ENCODE measurements at places on chromosomes 1 and 21. TPM values are rescaled to one million over a fixed set of nuclear protein-coding genes. Genes with fewer than 3 reads are reported as not detected.
A peak's percentile ranks its signal among the peaks of the same experiment; 100 is the strongest.

GRCh38 chr1:28136922-28137613 is 39.4 kb downstream of the PTAFR start:
- no peaks in the 10 kb centered on the region for H3K36me3 ChIP-seq
- H3K4me1 ChIP-seq: peaks cover 18% of the 10 kb centered on the region
- no peak overlapping the region for H3K27ac ChIP-seq
- no peaks in the 10 kb centered on the region for H3K27me3 ChIP-seq

- no peak for DNase-seq
- H3K4me1 ChIP-seq: no peaks in the 10 kb centered on the region
- H3K27ac ChIP-seq: no peak overlapping the region
- no peaks in the 10 kb centered on the region for H3K36me3 ChIP-seq
Observed at GRCh38 chr1:29459620-29459945, 223.3 kb downstream of the PTPRU start.

GRCh38 chr1:177983482-177984135 is 13.8 kb upstream of the SEC16B start:
- H3K27ac ChIP-seq: no peak overlapping the region
- H3K36me3 ChIP-seq: no peaks in the 10 kb centered on the region
- no peaks in the 10 kb centered on the region for H3K4me1 ChIP-seq
- no peaks in the 10 kb centered on the region for H3K27me3 ChIP-seq

DNA sequence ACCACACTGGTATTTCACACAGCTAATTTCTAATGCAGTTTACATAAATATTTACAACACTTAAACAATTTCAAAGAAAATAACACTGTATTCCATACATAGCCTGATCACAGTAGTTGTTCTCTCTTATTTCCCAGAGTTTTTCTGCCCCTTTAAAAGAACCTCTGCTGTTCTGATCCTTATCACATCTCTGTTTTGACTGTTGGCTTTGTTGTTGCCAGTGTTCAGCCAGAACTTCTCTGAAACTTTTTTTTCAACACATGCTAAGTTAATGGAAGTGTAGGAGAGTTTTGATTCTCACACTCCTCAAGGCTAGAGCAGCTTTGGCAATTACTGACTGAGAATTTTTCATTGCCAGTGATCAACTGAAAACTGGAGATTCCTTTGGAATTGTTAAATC is 11.1 kb downstream of the SELE start:
- no peak overlapping the region for H3K27ac ChIP-seq
- no peaks in the 10 kb centered on the region for H3K36me3 ChIP-seq
- no peak overlapping the region for H3K4me3 ChIP-seq
- no peak for DNase-seq
- H3K27me3 ChIP-seq: peaks cover 14% of the 10 kb centered on the region
- no peaks in the 10 kb centered on the region for H3K4me1 ChIP-seq

GRCh38 chr1:99849413-99849743 is 783 bp upstream of the AGL start:
- peak; percentile 31 for DNase-seq

- DNase-seq: no peak
- H3K4me1 ChIP-seq: peaks cover 31% of the 10 kb centered on the region
- peak overlapping the region; percentile 99 for H3K4me3 ChIP-seq
- H3K27ac ChIP-seq: peak overlapping the region; percentile 96
Observed at GRCh38 chr1:154404511-154404931, 622 bp upstream of the IL6R start.

DNA sequence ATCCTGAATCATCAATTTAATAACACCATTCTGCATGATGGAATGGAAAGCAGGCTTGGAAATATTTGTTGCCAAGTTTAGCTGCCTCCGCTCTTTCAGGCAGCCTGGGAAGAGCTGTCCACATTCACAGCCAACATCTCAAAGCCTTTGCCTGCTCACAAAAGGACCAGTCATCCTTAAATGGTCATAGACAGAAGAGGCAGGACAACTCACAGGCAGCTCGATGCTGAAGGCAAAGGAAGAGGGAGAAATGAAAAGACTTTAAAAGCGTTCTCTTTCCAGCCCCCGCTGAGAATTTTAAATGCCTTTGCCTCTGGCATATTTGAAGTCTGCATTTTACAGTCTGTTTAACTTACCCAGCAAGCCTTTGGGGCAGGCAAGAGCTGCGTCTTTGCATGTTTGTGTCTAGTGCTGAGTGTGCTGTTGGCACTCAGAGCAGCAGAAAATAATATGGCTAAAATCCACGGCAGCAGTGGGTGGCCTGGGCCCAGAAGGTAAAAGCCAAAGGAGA is 68.9 kb downstream of the NMNAT2 start:
- DNase-seq: no peak
- H3K4me1 ChIP-seq: no peaks in the 10 kb centered on the region
- no peak overlapping the region for H3K4me3 ChIP-seq
- H3K27me3 ChIP-seq: peaks cover 19% of the 10 kb centered on the region

- peaks cover 25% of the 10 kb centered on the region for H3K36me3 ChIP-seq
- H3K4me1 ChIP-seq: peaks cover 8% of the 10 kb centered on the region
- no peaks in the 10 kb centered on the region for H3K27me3 ChIP-seq
- no peak overlapping the region for H3K4me3 ChIP-seq
Observed at GRCh38 chr1:13770743-13771142, 70.8 kb downstream of the PRDM2 start.

DNA sequence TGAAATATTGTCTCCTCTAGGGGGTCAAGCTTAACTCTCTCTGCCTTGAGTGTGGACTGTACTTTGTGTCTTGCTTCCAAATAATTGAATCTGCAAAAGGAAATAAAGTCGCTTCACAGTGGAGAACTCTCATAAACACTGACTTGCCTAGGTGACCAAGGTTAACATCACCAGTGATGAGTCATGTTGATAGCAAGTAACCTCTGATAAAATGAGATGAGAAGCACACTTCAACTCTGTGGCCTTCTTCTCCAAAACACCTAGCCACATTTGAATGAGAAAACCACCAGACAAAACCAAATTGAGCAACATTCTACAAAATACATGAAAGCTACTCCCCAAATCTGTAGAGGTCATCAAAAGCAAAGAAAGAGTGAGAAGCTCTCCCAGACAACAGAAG is 37.6 kb downstream of the PDE4B start:
- no peaks in the 10 kb centered on the region for H3K36me3 ChIP-seq
- H3K4me3 ChIP-seq: no peak overlapping the region
- no peak overlapping the region for H3K27ac ChIP-seq
- no peaks in the 10 kb centered on the region for H3K4me1 ChIP-seq
- peaks cover 65% of the 10 kb centered on the region for H3K27me3 ChIP-seq
- no peak for DNase-seq

DNA sequence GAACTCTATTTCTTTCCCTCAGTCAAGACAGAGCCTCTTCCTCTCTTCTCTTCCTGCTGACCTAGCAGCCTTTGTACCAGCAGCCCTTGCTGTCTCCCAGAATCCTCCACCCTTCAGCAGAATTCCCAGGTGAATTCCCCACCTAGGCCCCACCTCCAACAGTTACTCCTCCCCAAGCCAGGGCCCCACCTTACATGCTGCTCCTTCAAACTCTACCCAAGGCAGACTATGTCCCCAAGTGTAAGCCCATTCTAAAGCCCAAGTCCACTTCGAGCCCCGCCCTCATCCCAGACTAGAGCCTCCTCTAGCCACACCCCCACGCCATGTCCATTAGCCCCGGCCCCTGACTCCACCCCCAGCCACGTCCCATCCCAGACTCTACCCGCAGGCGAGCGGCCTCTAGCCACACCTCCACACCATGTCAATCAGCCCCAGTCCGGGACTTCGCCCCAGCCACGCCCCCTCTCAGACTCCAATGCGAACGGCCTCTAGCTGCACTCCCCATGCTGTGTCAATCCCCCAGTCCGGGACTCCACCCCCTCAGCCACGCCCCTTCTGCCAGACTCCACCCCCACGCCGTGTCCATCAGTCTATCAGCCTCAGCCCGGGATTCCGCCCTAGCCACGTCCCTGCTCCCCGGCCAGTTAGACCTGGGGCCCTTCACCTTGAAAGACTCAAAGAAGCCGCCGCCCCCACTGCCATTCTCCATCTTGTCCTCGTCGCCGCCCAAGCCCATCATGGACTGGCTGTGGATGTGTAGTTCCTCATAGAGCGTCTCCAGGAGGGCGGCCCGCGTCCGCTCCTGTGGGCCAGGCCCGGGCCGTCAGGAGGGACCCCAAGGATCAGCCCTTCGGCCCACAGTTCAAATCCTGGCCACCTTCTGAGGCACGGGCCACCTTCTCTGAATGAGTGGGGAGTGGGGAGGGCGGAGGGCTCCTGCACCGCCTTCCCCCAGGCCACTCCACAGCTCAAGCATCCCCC is 61.3 kb downstream of the RAP1GAP start:
- H3K36me3 ChIP-seq: no peaks in the 10 kb centered on the region
- peaks cover 8% of the 10 kb centered on the region for H3K4me1 ChIP-seq
- no peak overlapping the region for H3K27ac ChIP-seq
- DNase-seq: peak; percentile 58

DNA sequence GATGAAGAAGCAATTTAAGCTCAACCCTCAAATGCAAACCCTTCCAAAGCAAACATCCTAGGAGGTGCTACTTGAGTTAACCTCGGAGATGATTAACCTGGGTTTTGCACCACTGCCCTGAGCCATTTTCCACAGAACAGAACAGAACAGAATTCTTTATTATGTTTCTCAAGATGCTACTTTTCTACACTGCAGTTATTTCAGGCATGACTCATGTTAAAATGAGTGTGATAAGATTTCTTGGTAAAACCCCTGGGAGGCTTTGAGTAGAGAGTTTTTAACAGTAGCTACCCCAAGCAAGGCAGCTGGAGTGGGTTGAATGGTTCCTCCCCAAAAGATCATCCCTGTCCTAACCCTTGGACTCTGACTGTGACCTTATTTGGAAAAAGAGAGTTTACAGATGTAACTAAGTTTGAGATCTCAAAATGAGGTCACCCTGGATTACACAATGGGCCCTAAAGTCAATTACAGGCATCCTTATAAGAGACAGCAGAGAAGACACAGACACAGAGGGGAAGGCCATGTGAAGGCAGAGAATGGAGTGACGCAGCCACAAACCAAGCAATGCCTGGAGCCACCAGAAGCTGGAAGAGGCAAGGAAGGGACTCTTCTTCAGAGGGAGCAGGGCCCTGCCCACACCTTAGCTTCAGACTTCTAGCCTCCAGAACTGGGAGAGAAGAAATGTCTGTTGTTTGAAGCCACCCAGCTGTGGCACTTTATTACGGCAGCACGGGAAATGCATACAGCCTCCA is 153.4 kb downstream of the ETS2 start:
- peaks cover 6% of the 10 kb centered on the region for H3K36me3 ChIP-seq
- H3K4me1 ChIP-seq: peaks cover 31% of the 10 kb centered on the region
- no peak overlapping the region for H3K4me3 ChIP-seq
- peak; percentile 49 for DNase-seq

DNA sequence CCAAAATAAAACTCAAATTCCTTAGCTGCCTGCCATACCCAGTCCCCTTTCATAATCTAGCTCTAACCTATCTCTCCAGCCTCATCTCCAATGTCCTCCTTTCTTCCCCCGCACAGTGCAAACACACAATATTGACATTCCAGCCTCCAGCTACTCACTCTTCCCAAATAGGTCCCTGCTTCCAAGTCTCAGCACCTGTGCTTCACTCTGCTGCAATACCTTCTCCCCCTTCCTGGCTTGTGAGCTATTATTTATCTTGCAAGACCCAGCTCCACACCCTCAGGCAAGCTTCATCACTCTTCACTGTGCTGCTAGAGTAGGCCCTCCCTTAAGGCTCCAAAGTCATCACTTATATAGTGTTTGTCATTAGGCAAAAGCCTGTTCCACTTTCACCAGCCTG is 9.7 kb downstream of the PLPP3 start:
- no peaks in the 10 kb centered on the region for H3K27me3 ChIP-seq
- H3K27ac ChIP-seq: no peak overlapping the region
- H3K4me3 ChIP-seq: no peak overlapping the region
- peak; percentile 51 for DNase-seq
- H3K36me3 ChIP-seq: no peaks in the 10 kb centered on the region

DNA sequence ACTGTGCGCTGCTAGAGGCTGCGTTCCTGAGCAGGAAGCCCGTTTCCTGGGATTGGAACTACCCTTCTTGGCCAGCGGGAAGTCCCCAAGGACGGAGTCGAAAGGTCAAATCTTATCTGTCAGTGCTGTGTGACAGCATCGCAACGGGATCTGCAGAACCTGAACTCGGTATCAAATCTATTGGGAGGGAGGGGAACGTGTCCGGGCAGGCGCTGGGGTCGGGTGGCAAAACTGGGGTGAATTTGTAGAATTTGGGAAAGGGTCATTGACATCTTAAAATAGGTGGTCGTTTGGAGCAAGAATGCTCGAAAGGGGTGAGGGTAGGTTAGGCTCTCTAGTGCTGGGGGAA is 725 bp upstream of the ARPC5 start:
- peak overlapping the region; percentile 100 for H3K4me3 ChIP-seq
- H3K27ac ChIP-seq: no peak overlapping the region
- no peak for DNase-seq
- no peaks in the 10 kb centered on the region for H3K27me3 ChIP-seq

- no peak overlapping the region for H3K27ac ChIP-seq
- H3K4me3 ChIP-seq: no peak overlapping the region
- H3K4me1 ChIP-seq: peaks cover 24% of the 10 kb centered on the region
Observed at GRCh38 chr1:27095576-27095975, 59.3 kb downstream of the SLC9A1 start.

DNA sequence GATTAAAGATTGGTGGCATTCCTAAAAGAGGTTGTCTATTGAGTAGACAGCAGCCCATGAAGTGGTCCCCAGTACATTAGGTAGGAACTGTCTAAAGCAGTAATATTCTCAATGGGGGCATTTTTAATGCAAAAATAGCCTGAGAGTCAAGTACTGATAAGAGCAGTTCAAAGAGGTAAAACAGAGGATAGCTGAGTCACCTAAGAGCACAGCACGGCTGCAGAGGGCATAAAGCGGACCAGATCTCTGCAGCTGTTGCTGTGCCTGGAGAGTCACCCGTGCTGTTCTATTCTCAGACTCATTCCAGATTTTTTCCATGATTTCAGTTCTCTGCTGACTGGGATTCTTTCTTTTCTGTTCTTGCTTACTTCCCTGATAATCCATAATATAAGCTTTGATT is 313.2 kb downstream of the OLFM3 start:
- no peak for DNase-seq
- H3K4me3 ChIP-seq: no peak overlapping the region
- H3K4me1 ChIP-seq: peaks cover 5% of the 10 kb centered on the region

GRCh38 chr1:119007670-119008482 is 19.7 kb upstream of the TBX15 start:
- no peak for DNase-seq
- H3K4me1 ChIP-seq: peaks cover 17% of the 10 kb centered on the region

- no peak for DNase-seq
- no peak overlapping the region for H3K27ac ChIP-seq
- no peaks in the 10 kb centered on the region for H3K36me3 ChIP-seq
- no peaks in the 10 kb centered on the region for H3K4me1 ChIP-seq
Observed at GRCh38 chr1:248900637-248901036, 5.4 kb upstream of the PGBD2 start.

GRCh38 chr1:205168291-205168690 is 43.2 kb downstream of the DSTYK start:
- no peak for DNase-seq
- H3K4me1 ChIP-seq: peaks cover 9% of the 10 kb centered on the region
- peaks cover 68% of the 10 kb centered on the region for H3K36me3 ChIP-seq
- no peak overlapping the region for H3K4me3 ChIP-seq
- H3K27ac ChIP-seq: peak overlapping the region; percentile 3

- no peak for DNase-seq
- H3K4me3 ChIP-seq: no peak overlapping the region
- no peak overlapping the region for H3K27ac ChIP-seq
- no peaks in the 10 kb centered on the region for H3K36me3 ChIP-seq
Observed at GRCh38 chr1:81606656-81607055, 194.1 kb upstream of the ADGRL2 start.

Gene PDZK1IP1
- 17.9 TPM for total RNA-seq

Gene IBA57
- total RNA-seq: 12.0 TPM

Gene SPTA1
- total RNA-seq: not detected

Gene C1orf226
- 3.1 TPM for total RNA-seq

Gene TRIM45
- total RNA-seq: 1.6 TPM

Gene TIAM1
- 9.0 TPM for total RNA-seq

Gene TRNP1
- 59.2 TPM for total RNA-seq

Gene TEX38
- total RNA-seq: not detected

Measured in MCF 10A (cell line).